ENCODE measurements at places on chromosomes 1 and 21.
A peak's percentile ranks its signal among the peaks of the same experiment; 100 is the strongest.

DNA sequence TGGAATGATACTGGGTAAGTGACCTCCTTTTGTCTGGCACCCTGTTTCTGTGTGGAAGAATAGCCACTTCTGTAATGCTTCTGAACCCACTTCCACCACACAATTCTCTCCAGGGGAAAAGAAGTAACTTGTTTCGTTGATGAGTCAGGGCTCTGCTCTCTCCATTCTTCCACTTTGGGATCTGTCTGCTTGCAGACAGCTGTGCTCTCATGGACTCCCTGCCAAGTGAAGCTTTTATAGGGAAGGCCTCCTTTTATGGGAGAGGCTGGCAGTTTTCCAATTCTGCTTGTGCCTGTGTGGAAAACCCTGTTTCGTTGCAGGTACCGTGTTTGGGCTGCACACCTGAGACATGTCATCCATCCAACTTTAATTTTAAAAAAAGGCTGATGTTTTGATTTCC is 130.7 kb downstream of the GIPC2 start:
- peak; percentile 73 for ATAC-seq

DNA sequence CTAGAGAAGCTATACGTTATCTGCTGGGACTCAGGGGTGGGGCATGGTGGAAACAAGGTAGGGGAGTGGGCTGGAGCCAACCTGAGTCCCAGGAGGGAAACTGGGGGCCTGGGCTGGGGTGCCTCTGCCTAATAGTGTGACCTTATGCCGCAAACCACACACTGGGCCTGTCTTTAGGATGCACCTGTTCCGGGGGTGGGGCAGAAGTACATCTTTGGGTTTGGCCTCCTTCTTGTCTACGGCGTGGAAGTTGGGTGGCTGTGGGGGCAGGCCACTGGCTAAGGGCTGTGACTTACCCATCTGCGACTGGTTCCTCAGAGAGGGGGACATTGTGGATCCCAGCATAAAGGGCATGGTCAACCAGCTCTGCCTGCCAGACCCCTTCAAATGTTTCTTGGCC is 44.2 kb downstream of the FAAH start:
- ATAC-seq, result no peak

- ATAC-seq, result peak; percentile 34
Measured at GRCh38 chr1:25952841-25953401, 44.9 kb downstream of the PAFAH2 start.

DNA sequence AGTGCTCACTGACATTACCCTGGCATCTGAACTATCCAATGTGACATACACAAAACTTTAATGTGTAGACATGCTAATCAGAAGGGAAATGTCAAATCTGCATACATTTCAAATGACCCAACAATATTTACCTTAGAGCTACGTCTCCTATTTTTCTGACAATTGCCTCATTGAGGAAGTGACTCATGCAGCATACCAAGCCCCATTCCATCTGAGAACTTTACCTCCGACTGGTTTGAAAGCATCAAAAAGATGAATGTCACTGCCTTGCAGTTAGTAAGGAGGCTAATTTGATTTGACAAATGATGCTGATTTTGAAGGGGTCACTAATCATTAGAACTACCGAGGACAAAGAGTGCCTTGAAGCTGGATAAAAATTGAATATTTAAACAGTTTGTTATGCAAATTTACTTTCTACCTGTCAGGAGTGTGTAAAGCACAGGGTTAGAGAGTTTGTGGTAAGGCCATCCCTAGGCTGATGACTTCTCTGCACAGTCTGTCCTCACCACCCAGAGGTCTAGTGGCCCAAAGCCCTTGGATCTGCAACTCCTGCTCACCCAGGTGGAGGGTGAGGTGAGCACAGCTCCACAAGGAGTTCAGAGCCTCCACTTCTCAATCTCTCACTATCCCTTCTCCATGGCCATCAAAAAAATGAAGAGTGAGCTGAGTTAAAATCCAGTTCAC is 500.3 kb upstream of the C1orf87 start:
- peak; percentile 70 for ATAC-seq

DNA sequence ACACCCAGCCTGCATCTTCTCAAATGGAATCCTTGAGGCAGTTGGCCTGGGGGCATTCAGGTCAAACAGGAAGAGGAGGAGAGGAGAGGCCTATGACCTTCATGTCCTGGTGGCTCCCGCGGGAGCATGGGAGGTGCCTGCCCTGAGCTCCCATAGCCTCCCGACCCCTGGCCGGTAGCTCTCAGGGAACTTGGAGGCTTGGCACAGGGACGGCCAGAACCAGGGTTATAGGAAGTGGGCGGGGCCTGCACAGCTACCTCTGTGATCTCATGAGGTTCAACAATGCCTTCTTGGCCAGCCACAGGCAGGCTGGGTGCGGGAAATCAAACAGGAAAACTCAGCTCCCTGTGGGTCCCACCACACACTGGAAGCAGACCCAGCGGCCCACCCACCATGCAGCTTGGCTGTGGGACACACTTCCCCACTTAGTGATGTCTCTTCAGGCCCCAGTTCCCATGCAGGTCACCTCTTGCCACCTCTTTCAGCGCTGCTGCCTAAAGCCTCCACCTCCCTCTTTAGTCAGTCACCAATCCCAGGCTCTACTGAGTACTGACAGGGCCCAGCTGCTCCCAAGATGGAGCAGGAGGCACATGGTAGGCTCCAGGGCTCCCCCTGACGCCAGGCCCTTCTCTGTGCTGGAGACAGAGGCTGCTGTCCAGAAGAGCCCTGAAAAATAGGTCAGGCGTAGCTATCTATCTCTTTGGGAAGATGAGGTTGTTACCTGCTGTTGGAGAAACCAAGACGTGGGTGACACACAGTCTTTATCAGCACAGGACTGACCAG is at the start of gene SLFNL1:
Gene SLFNL1 (minus strand): TSS at position 200 of the 783 bp plus-strand sequence. CDS start 1,065 bp downstream, outside the sequence.
- ATAC-seq, result no peak

DNA sequence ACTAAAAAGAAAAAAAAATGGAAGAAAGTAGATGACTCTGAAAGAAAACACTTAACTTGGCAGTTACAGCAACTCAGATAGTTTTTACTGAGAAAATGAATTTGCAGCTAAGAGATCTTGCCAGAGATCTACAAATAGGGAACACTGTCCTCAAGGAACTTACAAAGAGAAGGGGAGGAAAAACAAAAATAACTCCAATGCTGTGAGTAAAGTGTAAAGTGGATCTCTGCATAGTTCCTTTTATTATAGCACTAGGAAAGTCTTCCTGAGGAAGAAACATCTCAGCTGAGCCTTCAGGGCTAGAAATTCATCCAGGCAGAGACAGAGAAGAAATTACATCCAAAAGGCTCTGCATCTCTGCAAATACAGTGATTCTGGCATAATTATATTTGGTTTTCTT is 3.9 kb downstream of the CD1B start:
- no peak for ATAC-seq

DNA sequence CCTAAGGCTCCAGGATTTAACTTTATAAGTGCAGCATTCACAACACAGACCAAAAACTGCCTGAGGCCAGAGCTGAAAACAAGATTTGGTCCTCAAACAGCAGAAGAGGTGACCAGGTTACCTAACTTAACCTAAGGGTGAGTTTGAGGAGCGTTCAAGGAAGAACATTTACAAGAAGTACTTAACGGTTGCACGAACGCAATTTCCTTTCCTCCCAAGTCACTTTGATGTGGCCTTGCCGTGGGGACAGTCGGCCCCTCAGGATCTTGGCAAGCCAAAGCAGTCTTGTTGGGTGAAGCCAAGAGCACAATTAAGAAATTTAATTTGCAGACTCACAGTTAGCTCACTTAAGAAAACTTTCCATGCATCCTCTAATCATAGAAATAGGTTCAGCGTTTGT is 202.6 kb upstream of the COA6 start:
- no peak for ATAC-seq

GRCh38 chr1:165137551-165138316 is 218.8 kb downstream of the LMX1A start:
- ATAC-seq, result no peak

DNA sequence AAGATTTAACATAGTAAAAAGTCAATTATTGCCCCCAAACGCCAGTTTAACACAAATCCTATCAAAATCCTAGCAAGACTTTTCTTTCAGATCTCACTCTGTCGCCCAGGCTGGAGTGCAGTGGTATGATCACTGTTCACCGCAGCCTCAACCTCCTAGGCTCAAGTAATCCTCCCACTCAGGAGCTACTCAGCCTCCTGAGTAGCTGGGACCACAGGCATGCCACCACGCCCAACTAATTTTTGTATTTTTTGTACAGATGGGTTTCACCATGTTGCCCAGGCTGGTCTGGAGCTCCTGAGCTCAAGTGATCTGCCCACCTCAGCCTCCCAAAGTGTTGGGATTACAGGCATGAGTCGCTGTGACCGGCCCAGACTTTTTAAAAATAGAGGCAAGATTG is 4.8 kb downstream of the SNIP1 start:
- ATAC-seq, result no peak

DNA sequence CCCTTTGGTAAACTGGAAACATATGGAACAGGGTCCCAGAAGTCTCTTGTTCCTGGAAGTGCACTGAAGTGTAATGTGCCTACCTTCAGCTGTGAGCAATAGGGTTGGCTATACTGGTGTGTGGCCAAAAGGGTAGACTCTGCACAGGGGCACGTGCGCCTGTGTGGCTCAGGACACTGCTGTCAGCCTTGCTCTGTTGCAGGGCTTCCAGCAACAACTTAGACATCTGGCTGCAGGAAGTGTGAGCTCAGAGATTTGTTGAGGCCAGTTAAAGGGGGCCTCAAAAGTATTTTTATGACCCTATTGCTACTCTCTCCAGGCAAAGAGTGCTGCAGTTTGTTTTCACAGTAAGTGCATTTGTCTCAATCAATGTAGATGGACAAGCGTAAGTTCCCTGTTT is 7.5 kb downstream of the CTPS1 start:
- no peak for ATAC-seq

DNA sequence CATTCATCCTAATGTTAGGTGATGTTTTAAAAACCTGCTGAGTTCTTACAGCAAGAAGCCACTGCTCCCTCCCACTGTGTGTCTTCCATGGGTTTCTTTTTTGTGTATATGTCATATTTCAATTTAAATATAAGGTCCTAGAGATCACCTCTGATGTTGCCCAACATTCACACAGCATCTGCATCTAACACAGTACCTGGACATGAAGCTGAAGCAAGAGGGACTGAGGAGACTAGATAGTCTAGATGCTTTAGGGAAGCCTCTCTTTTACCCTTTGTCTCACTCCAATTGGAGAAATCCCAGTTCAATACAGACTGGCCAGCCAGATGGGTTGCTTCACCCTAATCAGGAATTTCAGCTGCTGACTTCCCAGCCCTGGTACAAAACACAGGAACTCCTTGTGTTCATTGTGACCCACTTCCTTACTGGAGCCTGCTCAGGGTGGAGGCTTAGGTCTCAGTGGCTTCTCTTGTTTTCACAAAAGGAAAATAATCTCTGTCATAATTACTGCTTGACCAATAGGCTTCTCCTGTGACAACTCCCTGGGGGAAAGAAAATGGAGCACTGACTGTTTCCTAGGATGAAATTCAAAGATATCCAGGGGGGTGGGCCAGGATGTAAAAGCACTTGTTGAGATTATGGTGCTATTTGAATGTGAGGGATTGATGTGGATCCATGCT is 17.3 kb downstream of the BTG2 start:
- ATAC-seq, result no peak

- no peak for ATAC-seq
Measured at GRCh38 chr1:61388566-61388965, 306.2 kb downstream of the NFIA start.

DNA sequence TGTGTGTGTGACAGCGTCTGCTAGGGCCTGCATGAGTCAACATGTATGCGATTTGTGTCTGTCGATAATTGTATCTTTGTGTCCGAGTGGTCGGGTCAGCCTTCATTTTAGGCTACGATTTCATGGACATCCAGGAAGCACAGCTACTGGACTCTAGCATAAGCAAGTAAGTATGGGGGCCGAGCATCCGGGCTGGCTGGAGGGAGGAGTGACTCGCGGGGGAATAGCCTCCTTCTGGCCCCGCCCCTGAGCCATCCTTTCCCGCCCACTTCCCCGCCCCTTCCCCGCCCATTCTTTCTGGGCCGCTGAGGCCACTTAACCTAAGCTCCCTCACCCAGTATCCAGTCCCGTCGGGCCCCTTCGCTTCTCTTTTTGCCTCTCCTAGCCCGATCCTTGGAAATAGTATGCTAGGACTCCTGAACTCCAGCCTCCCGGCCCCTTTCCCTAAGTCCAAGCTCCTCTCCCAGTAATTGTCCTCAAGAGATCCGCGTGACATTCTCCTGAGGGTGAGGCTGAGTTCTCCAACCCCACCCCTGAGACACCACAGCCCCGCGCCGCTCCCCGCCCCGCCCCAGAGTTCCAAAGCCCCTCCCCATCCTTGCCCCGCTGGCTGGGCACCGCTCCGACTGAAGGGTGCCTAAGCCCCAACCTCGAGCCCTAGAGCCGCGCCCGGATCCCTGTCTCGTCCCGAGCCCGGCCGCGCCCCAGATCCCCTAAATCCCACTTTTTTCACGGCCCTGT is 1.2 kb downstream of the MAP3K6 start:
- peak; percentile 79 for ATAC-seq

GRCh38 chr1:208149776-208150514 is 94.2 kb downstream of the PLXNA2 start:
- ATAC-seq, result no peak

- no peak for ATAC-seq
Measured at GRCh38 chr1:193513032-193513431, 326.6 kb upstream of the B3GALT2 start.

GRCh38 chr1:60562740-60563139 is 489.2 kb upstream of the C1orf87 start:
- ATAC-seq, result no peak

DNA sequence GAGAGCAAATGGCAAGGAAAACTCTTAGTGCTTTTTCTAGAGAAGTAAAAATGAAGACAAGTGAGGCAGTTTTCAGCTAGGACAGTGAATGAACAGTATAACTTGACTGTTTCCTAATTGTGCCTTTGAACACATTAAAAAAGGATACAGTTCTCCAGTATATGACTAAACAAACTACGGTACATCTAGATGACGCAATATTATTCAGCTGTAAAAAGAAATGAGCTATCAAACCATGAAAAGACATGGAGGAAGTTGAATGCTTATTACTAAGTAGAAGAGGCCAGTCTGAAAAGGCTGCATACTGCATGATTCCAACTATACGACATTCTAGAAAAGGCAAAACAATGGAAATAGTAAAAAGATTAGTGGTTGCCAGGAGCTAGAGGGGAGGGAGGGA is 206.3 kb downstream of the SIPA1L2 start:
- ATAC-seq, result no peak

DNA sequence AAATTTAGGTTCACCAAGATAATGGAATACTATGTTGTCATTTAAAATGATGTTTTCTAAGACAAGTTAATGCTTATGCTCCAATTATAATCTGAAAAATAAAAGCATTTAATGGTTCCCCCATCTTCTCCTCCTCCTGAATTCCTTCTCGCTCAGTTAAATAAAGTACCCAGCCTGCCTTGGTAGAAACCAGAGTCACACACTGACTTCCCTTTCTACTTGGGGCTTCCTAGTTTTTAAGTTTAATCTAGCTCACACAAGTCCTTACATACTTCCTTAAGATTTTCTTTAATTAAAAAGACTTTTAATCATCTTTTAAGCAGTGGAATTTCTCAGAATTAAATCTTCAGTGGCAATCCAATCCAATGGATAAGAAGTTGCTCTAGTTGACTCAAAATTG is 32.9 kb downstream of the CD58 start:
- no peak for ATAC-seq

- no peak for ATAC-seq
Measured at GRCh38 chr1:168907786-168908348, 178.9 kb upstream of the DPT start.

GRCh38 chr1:214440219-214440965 is 111.0 kb downstream of the PTPN14 start:
- no peak for ATAC-seq

GRCh38 chr1:203629016-203629506 is 2.4 kb downstream of the ATP2B4 start:
- no peak for ATAC-seq
